ENCODE measurements at places on chromosomes 1 and 21. TPM values are rescaled to one million over a fixed set of nuclear protein-coding genes. Genes with fewer than 3 reads are reported as not detected.

The UTS2 gene
- not detected for total RNA-seq

The CEP170 gene
- total RNA-seq: 85.6 TPM

DNA sequence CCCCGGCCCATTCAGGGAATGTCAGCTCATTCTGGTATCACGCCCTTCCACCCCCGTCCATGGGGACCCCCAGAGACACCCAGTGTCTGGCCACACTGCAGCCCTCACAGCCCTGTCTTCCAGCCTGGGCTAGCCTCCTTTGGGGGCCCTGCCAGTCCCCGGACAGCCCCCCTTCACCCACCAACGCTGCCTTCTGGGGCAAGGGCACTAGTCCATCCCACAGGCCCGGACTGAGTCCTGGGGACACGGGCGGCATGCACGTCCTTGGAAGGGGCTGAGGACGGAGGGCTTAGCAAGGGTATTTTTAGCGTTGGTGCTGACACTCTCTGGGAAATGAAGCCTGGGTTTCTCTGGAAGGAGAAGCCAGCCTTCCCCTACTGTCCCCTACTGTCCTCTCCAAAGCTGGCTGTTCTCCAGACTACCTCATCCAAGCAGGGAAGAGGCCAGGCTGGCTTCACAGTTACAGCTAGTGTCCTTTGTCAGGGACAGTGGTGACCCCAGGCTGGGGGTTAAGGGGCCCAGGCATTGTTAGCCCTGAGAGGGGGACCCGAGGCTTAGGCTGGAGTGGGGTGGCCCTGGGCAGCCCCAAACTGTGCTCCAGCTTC is 39.5 kb downstream of the COQ8A start:
- DNase-seq: peak; percentile 75

The SYT14 gene
- 1.0 TPM for total RNA-seq

DNA sequence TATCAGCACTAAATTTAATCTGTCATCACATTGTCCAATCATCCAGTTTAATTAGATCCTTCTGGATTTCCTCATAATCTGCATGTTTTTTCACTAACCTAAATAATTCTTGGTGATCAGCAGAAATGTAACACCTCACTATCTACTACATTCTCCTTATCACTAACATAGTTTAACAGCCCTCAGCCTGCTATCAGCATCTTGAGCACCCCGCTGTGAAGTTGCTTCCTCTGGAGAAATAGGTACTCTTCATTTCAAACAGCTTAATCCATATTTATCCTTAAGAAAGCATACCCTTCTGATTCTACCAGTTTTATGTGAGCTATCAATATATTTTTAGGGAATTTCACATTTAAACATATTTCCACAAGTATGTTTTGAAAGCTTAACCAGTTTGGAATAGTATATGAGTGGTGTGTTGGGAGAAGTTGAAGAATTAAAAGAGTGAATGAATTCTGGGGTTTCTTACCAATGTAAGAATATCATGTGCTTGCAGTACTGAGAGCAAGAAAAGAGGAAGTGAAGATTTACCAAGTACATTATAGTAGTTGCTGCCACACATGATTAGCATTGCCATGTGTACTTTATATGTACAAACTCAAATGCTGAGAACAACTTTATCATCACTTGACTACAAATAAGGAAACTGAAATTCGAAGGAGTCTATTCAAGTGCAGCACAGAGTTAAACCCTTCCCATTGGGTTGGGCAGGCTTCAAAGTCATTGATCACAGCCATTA is 771.1 kb upstream of the ADGRL4 start:
- no peak for DNase-seq

DNA sequence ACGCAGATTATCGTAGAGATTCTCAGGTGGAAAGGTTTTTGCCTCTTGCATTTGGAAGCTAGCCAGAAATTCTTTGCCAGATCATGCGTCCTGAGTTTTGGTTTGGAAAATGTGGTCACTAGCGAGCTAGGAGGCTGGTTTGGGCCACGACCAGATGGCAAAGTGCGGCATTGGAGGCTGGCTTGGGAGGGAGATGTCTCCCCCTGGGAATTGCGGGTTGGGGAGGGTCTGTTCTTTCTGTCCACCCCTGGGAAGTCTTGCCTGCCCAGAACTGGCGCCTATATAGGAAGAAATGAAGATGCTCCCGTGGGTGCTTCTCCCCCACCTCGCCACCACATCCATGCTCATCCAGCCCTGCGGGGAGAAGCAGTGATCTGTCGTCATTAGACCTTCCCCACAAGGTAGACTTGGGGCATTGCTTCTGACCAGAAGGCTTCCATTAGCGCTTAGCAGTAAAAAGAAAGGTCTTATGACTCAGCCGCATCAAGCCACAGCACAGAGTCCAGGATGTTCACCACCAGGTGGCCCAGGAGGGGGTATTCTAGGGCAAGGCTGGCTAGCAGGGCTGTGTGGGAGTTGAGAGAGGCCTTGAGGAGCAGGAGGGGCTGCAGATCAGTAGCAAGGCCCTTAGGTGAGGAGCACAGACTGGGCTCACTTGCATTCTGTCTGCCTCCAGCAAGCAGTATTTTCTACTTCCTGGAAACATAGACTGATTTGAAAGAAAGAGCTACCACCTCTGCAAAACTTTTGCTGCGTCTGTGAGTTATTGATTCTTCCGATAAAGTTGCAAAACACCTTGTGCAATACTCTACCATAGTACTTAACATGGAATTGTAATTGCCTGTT is 1.5 kb upstream of the PTP4A2 start:
- DNase-seq: no peak

- DNase-seq: no peak
Measured at GRCh38 chr1:202837746-202838262, 27.1 kb downstream of the PCAT6 start.

DNA sequence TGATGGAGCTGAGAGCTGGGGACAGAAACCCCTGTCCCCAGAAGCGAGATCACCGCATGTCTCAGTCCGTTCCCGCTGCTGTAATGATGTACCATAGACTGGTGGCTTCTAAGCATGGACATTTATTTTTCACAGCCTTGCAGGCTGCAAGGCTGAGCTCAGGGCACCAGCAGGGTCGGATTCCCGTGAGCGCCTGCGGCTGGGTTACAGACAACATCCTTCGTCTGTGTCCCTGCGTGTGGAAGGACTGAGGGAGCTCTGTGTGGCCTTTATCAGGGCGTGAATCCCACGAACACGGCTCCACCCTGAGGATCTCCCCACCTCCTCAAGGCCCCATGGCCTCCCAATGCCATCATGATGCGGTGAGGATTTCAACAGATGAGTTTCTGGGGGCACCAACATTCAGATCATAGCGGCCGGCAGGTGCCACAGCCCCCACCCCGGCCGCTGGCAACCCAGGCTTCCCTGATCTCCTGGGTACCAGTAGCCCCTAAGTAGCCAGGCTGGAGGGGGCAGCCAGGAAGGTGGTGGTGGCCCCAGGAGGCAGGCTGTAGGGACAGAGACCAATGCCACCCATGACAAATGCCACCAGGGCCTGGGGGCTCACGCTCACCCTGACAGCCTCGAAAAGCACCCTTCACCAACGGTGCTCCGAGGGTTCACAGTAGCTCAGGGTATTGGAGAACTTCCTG is 104.4 kb downstream of the CRYAA start:
- DNase-seq: no peak

DNA sequence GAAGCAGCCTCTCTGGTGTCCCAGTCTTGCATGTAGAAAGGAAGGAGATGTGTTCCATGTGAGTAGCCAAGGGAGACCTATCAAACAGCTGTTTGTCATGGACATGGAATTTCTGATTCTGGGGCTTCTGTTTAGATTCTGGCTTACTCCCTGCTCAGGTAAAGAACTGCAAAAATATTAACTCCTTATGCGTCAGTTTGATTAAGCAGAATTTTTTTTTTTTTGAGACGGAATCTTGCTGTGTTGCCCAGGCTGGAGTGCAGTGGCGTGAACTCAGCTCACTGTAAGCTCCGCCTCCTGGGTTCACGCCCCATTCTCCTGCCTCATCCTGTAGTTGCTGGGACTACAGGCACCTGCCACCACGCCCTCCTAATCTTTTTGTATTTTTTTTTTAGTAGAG is 6.8 kb downstream of the ARV1 start:
- DNase-seq: no peak

DNA sequence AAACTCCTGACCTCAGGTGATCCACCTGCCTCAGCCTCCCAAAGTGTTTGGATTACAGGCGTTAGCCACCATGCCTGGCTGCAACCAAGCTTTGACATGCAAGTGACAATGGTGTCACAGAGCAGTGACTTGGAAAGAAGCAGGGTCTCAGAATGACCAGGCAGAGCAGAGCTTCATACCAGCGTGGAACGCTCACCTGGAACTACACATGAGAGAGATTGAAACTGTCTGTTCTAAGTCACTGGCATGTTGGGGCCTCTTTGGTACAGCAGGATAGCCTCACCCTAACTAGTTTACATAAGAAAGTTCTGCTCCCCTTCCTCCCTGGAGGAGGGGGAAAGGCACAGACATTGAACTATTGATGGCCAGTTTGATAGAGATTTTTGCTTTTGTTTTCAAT is 47.5 kb upstream of the ITPKB start:
- DNase-seq: no peak

- peak; percentile 84 for DNase-seq
Measured at GRCh38 chr1:99645699-99646531, at the start of gene PALMD. Gene PALMD (plus strand): TSS chr1:99646113. CDS start chr1:99646318, 205 bp downstream.

The C1orf141 gene
- total RNA-seq: not detected

The ZNF697 gene
- 15.0 TPM for total RNA-seq

DNA sequence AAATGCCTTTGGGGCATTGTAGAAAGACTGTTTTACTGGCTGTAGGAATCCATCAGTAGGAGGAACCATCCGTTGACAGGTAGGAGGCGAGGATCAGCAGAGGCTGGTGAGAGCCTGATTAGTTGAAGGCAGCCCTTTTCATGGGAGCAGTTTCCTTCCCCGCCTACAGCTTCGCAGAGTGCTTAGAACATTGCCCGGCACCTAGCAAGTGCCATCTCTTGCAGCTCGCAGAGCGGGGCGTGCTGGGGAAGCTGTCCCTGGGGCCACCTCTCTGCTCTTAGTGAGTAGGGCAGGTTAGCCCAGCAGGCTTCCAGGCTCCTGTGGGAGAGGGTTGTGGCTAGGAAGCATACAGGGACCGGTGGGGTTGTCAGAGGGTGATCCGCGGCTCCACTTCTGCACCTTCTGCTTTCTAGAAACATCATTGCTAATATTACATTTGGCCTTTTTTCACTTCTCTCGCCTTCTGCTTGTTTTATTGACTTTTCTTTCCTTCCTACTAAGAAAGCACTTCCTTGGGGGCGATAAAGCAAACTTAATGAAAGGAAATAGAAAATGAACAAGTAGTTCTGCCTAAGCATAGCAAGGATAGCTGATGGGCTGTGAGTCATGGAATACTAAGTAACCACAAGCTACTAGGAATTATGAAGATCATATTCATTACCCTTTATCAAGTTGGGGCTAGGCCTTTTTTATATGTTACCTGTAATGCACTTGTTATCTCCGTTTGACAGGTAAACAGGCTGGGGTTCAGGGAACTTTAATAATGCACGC is 176.7 kb downstream of the GALNT2 start:
- DNase-seq: no peak

- DNase-seq: no peak
Measured at GRCh38 chr1:50231209-50231608, 122.5 kb downstream of the ELAVL4 start.

The PRDM16 gene
- 1.6 TPM for total RNA-seq

The AKNAD1 gene
- 2.6 TPM for total RNA-seq

The PPT1 gene
- 42.7 TPM for total RNA-seq

DNA sequence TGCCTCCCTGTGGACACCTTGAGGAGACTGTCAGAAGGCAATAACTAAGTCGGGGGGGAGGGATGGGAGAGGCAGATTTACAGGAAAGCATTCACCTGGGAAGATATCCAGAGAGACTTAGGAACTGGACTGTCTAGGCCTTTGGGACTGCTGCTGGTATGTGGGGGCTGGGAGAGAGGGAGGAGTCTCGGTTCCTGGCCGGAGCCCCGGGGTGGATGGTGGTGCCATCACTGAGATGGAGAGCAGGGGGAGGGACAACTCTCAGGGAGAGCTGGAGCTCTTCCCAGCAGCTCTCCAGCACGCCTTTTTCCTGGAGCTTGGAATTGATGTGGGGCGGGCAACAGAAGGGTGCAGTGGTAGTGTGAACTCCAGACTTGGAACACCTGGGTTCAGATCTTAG is 22.1 kb downstream of the PTPRF start:
- DNase-seq: no peak

DNA sequence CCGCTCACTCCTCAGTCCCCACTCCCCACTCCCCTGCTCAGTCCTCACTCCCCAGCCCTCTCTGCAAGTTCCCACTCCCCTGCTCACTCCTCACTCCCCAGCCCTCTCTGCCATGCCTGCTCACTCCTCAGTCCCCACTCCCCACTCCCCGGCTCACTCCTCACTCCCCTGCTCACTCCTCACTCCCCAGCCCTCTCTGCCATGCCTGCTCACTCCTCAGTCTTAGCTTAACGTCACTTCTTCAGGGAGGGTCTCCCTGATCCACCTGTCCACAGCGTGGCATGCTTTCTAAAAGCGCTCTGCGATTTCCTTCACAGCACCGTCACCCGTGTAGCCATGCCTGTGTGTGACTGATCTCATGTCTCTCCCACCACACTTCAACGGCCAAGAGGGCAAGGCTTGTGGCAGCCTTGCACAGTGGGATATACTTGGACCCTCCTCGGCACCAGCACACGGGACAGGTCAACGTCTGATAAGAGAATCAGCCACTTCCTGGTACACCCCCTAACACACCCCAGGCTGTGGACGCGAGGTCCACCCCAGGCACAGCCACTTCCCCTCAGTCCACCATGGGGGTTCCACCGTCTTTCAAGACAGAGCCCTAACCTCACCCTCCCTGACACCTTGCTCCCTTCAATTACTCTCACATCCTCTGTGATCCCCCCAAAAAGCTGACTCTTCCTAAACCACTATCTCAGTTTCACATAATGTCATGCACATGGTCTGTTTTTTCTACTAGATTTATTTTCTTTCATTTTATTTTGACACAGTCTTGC is 14.0 kb downstream of the PRDM15 start:
- no peak for DNase-seq

DNA sequence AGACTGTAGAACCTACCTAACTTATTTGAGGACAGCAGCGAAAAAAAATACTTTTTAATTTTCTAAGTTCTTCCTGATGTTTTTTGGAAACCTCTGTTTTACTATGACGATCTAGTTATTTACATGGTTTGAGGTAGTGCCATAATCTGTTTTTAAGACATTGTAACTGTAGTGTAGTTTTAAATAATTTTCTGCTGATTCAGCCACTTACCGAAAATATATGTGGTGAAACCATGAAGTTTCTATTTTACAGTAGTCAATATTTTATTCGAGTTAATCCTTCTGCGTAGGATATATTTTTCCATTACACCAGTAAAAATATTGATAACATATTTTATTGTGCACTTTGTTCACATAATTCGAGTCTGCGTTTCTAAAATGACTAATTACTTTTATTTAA is 121.7 kb upstream of the RRP15 start:
- no peak for DNase-seq

- no peak for DNase-seq
Measured at GRCh38 chr1:27821761-27822315, 8.7 kb upstream of the PPP1R8 start.

The TRNP1 gene
- 4.5 TPM for total RNA-seq

- no peak for DNase-seq
Measured at GRCh38 chr1:217525773-217526490, 105.0 kb downstream of the GPATCH2 start.

All from tongue (tissue), 3 donors.